ENCODE measurements at places on chromosomes 6 and 20.

DNA sequence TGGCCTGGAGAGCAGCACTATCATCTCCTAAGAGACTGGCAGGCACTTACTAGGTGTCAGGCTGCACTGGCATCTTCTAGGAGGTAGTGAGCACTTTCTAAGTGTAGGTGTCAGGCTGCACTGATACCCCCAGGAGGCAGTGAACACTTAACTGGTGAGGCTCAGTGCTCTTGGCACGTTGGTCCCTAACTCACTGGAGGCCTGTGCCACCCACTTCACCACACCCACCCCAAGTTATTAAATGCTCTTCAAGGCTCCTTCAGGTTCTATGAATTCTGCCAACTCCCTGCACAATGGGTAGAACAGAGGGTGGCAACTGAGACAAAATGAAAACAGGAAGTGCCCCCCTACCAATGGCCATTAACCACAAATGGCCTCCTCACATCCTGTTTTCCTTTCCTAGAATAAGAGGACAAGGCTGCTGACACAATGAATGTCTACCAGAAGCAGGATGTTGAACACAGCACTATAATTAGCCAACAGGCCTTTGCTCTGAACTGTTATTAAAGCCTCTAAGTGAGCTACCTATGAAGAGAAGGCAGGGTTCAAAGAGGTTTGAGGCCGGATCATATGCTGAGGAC lies 29.4 kb downstream of the NCOA5 start:
- no peak for DNase-seq

DNA sequence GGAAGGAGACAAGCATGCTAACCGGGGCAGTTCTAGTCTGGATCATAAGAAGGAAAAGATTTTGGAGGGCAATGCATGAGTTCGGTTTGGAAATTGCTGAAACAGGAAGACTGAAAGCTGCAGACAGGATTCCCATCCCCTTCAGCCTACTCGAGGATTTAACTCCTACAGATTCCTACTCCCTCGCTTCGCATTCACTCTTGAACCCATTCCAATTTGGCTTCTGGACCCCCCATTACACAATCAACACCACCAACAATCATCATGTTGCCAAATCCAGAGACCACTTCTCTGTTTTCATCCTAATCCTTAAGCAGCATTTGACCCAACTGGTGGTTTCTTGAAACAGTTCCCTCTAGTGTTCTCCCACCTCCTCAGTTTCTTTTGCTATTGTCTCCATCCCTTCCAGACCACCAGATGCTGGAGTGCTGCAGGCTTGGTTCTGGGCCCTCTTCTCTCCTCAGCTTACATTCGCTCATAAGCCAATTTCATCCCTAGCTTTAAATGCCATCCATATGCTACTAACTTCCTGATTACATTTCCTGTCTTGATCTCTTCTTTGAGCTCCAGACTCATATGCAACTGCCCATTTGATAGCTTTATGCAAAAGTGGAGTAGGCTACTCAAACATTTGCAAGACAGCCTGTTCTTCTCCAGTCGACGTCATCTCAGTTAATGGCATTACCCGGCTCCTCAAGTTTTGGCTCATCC lies 66.5 kb downstream of the DTNBP1 start:
- DNase-seq = no peak

DNA sequence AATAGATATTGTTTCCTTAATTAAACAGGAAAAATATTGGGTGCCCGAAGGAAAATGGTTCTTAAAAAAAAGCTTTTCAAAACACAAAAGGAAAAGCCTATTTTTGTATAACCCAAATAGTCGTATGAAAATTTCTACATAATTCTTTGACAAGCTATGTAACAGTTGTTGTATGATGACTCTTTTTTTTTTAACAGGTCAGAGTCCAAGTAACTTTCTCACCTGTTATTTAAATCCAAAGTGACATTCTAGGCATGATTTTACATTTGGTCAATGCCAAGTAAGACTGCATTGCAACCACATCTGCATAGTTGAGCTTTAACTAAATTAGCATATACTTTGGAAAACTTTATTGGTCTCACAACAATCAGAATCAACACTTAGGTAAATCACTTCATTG lies 24.1 kb downstream of the GSTA2 start:
- DNase-seq = no peak

- DNase-seq = no peak
Observed at GRCh38 chr6:148711833-148712654, 34.8 kb upstream of the UST start.

DNA sequence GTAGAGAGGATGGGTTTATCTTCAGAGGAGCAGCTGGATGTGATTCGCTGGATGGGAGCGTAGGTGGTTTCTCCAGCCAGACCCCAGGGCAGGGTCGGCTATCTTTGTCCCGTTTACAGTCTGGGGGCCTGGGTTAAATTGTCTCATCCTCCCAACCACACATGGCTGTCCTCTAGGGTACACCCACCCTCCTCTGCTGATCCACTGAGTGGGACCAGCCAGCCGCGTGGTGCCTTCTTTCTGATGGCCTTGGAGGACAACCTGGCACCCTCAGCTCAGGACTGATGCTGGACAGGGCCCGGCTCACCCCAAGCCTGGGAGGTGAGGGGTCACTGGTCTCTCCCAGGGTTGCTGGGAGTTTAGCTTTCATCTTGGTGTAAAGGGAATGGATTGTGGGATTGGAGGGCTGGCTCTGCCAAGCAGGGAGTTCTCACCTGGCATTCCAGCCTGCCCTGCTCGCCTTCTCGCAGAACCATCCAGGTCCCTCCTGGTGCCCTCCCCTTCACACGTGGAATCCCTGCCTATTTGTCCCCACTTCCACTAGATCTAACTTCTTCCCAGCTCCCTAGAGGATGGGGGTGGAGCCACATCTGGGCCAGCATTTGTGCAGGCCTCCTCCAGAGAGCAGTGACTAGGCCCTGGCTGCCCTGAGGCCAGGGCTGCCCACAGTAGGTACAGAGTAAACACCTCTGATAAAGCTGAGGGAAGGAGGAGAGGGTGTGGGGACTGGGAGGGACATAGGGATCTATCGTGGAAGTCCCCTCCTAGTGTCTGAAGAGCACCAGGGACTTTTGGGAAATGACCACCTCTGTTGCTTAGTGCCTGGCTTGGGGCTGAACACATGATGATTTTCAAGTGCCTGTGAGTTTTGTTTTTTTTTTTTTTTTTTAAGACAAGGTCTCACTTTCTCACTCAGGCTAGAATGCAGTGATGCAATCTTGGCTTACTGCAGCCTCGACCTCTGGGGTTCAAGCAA lies 1.6 kb downstream of the ITPR3 start:
- peak; percentile 24 for DNase-seq

DNA sequence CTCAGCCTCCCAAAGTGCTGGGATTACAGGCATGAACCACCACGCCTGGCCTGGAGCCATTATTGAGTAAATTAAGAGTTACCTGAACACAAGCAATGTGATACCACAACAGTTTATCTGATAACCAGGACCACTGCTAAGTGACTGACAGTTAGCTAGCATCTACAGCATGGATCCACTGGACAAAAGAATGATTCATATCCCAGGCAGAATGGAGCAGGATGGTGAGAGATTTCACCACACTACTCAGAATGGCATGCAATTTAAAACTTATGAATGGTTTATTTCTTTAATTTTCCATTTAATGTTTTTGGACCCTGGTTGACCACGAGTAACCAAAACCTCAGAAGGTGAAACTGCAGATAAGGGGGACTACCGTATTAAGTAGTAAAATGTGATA lies 48.6 kb downstream of the RALGAPA2 start:
- no peak for DNase-seq
